ENCODE measurements at places on chromosomes 1 and 21.
A peak's percentile ranks its signal among the peaks of the same experiment; 100 is the strongest.

- DNase-seq = no peak
Measured at GRCh38 chr1:4937876-4938534, 283.6 kb downstream of the AJAP1 start.

DNA sequence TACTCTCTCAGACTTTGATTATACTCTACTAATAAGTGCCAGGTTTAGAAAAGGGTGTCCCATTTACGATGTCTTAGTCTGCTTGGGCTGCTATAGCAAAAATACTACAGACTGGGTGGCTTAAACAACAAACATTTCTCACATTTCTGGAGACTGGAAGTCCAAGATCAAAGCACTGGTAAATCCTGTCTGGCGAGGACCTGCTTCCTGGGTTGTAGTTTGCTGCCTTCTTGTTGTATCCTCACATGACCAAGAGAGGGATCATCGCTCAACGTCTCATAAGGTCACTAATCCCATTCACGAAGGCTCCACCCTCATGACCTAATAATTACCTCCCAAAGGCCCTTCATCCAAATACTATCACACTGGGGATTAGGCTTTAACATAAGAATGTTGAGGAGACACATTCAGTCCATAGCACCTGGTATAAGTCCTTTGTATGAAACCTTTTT is 12.0 kb downstream of the PRDX6 start:
- DNase-seq = no peak

GRCh38 chr1:33633019-33633801 is 160.8 kb downstream of the ZSCAN20 start:
- peak; percentile 67 for DNase-seq

GRCh38 chr1:13803546-13804239 is 103.7 kb downstream of the PRDM2 start:
- no peak for DNase-seq

Measured in central memory CD8-positive, alpha-beta T cell (primary cell).